ENCODE measurements at places on chromosomes 7 and 10. TPM values are rescaled to one million over a fixed set of nuclear protein-coding genes. Genes with fewer than 3 reads are reported as not detected.

- no peak for DNase-seq
- no peaks in the 10 kb centered on the region for H3K4me1 ChIP-seq
- no peak overlapping the region for H3K27ac ChIP-seq
- H3K4me3 ChIP-seq: no peak overlapping the region
These were observed 28.2 kb upstream of the MPP7 start for GRCh38 chr10:28331066-28331465.

DNA sequence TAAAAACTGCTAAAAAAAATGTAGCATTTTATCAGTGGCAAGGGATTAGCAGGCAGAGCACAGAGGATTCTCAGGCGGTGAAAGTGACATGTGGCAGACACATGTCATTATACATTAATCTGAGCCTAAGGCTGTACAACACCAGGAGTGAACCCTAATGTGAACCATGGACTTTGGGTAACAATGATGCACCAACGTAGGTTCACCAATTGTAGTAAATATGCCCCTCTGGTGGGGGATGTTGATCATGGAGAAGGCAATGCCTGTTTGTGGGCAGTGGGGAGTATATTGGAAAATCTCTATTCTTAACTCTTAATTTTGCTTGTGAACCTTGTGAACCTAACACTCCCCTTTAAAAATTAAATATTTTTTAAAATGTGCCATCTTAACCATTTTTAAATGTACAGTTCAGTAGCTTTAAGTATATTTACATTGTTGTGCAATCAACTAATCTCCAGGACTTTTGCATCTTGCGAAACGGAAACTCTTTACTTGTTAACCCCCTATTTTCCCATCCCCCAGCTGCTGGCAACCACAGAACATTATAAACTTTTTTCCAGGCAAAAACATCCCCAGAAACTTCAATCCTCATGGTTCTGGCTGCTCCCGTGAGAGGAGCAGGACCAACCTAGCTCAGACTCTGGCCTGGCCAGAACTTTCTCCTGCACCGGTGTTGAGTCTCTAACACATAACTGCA is 29.9 kb downstream of the LRRC20 start:
- H3K4me1 ChIP-seq: peaks cover 29% of the 10 kb centered on the region
- H3K27me3 ChIP-seq: no peaks in the 10 kb centered on the region
- peak overlapping the region; percentile 84 for H3K27ac ChIP-seq
- no peaks in the 10 kb centered on the region for H3K36me3 ChIP-seq
- H3K4me3 ChIP-seq: no peak overlapping the region
- no peak for DNase-seq

PAXIP1 gene
- 6.2 TPM for total RNA-seq

DNA sequence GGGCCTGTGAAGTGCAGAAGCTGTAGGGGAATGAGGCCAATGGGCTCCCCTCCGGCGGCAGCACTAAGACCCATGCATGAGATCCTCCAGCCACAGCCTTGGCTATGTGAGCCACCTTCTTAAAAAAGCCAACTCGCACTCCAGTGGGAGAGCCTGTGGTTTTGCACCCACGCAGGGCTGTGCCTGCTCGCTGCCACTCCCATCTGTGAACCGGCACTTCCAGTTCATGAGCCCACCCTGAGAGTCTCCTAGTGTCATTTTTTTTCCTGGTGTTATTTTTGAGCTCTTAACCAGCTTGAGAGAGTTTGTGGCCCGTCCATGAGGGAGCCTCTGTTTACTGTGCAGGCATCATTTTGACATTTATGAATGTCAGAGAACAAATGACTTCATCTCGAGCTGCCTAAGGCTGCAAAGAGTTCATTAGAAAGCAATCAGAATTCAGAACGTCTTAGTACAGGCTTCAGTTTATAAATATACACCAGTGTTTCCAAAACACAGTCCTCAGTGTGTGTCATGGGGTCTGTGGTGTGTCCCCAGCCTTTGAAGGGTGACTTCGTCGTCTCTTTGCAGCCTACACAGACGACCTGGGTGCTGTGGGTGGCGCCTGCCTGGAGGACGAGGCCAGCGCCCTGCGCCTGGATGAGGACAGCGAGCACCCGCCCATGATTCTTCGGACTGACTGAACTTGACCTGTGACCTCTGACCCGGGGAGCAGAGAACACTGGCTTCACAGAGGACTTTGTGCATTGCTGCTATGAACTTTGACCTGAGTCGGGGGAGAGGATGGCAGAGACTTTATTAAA is 40.4 kb downstream of the WIPI2 start:
- no peak overlapping the region for H3K27ac ChIP-seq
- no peaks in the 10 kb centered on the region for H3K27me3 ChIP-seq
- H3K36me3 ChIP-seq: no peaks in the 10 kb centered on the region
- no peaks in the 10 kb centered on the region for H3K4me1 ChIP-seq

DNA sequence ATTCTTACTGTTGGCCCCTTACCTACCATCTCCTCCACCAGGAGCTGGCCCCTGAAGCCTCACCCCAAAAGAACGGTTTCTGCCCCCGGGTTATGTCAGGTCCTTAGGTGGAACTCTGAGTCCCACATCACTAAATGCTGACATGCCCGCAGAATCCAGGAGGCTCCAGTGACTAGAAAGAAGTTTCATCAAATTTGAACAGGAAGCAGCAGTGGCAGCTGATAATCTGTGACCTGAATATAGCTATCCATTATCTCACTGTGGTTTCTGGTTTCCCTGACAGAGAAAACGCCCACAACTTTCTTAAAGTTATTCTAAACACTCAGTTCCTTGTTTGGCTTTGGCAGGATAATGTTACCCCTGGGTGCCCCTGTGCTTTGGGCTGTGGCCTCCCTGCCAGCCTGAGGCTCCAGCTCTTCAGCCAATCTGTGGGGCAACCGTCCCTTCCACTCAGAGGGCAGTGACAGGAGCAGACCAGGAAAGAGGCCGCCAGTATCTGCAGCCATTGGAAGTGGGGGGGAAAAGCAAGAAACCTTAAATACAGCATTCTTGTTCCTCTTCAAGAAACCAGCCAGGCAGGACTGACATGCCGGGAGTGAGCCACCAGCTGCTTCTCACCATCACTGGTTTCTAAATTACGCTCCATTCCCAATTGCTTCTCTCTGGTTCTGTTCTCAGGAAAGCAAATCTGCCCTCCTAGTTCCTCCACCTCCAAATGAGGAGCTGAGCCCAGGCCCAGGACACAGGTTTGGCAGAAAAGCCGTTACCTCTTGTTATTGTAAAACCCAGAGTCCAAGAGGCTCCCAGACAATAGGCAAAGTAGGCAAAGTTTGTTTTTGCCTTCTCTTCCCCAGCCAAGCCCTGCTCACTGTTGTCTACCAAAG is 41.2 kb upstream of the VCL start:
- H3K27ac ChIP-seq: peak overlapping the region; percentile 11
- H3K4me3 ChIP-seq: no peak overlapping the region
- no peaks in the 10 kb centered on the region for H3K4me1 ChIP-seq
- no peaks in the 10 kb centered on the region for H3K36me3 ChIP-seq
- no peaks in the 10 kb centered on the region for H3K27me3 ChIP-seq
- DNase-seq: no peak

ITGB8 gene
- 0.53 TPM for total RNA-seq

- H3K27me3 ChIP-seq: no peaks in the 10 kb centered on the region
- H3K36me3 ChIP-seq: no peaks in the 10 kb centered on the region
- DNase-seq: no peak
- H3K27ac ChIP-seq: no peak overlapping the region
These were observed 185.2 kb downstream of the DKK1 start for GRCh38 chr10:52499281-52499680.

RBM20 gene
- 0.05 TPM for total RNA-seq

DNA sequence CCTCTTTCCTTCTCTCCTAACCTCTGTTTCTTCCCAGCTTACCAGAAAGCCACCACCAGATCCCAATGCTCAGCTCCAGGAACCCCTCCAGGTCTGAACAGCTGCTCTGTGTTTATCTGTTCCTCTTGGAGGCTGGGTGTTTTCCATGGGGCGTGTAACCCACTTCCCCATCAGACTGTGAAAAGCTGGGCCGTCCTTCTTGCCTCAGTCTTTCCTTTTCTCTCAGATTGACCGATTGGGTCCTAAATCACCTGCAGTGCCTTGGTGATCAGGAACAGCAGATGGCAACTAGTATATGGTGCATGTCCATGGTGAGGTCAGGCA is 4.8 kb downstream of the SH3PXD2A start:
- H3K36me3 ChIP-seq: no peaks in the 10 kb centered on the region
- H3K4me3 ChIP-seq: no peak overlapping the region
- no peaks in the 10 kb centered on the region for H3K27me3 ChIP-seq
- no peaks in the 10 kb centered on the region for H3K4me1 ChIP-seq
- DNase-seq: no peak

DNA sequence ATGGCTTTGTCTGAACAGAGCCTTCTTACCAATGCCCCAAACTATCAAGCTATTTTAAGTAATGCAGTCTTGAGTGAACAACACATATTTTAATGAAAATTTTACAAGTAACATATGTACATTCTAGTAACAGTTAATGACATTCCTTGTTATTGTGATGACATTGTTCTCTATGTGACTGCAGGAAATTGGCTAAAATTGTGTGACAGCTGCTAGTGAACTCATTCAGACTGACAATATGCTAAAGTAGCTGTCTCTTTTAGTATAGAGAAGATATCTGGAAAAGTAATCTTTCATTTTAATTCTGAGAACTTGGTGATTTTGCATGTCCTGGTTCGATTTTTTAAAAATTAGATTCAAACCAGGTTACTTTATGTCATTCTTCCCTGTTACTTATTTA is 259.8 kb upstream of the MAGI2 start:
- H3K4me1 ChIP-seq: no peaks in the 10 kb centered on the region
- no peaks in the 10 kb centered on the region for H3K36me3 ChIP-seq
- no peak overlapping the region for H3K4me3 ChIP-seq

GRCh38 chr7:17436126-17436525 is 137.7 kb downstream of the AHR start:
- no peak for DNase-seq
- H3K27me3 ChIP-seq: no peaks in the 10 kb centered on the region
- H3K4me1 ChIP-seq: no peaks in the 10 kb centered on the region

PDE6C gene
- total RNA-seq: not detected

ZNF479 gene
- total RNA-seq: not detected

GRCh38 chr7:44279286-44279685 is 46.1 kb downstream of the CAMK2B start:
- H3K4me3 ChIP-seq: no peak overlapping the region
- H3K27ac ChIP-seq: no peak overlapping the region
- H3K4me1 ChIP-seq: no peaks in the 10 kb centered on the region
- DNase-seq: peak; percentile 3

DNA sequence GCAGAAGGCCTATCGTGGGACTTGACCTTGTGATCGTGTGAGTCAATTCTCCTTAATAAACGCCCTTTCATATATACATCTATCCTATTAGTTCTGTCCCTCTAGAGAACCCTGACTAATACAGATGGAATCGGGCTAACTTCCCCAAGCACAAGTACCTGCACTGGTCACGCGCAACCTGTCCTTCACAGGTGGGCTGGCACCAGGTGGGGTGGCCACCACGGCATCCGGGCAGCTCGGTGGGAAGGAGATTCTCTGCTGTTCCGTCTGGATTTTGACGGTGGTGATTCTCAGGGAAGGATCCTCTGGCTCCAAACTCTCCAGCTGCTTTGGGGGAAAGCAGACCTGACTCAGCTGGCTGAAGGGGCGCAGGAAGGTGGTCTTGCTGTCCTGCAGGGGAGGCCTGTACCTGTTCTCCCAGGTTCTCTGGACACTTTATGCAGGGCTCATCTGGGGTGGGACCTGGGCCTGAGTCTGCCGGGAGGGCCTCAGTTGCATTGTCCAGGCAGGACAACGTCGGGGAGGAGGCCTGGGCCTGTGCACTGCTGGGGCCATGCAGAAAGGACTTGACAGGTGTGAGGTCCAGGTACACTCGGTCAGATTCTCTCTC is 61.1 kb downstream of the VWA2 start:
- DNase-seq: no peak
- no peaks in the 10 kb centered on the region for H3K4me1 ChIP-seq
- H3K4me3 ChIP-seq: no peak overlapping the region
- no peaks in the 10 kb centered on the region for H3K36me3 ChIP-seq
- no peak overlapping the region for H3K27ac ChIP-seq

TYW1B gene
- 1.4 TPM for total RNA-seq

- no peaks in the 10 kb centered on the region for H3K27me3 ChIP-seq
- H3K36me3 ChIP-seq: no peaks in the 10 kb centered on the region
- no peaks in the 10 kb centered on the region for H3K4me1 ChIP-seq
- H3K27ac ChIP-seq: no peak overlapping the region
- DNase-seq: no peak
These were observed 52.0 kb upstream of the KCTD7 start for GRCh38 chr7:66576646-66577045.

GRCh38 chr10:84329986-84330651 is 1.7 kb downstream of the CCSER2 start:
- no peak overlapping the region for H3K27ac ChIP-seq
- no peak for DNase-seq
- no peaks in the 10 kb centered on the region for H3K36me3 ChIP-seq
- H3K4me1 ChIP-seq: no peaks in the 10 kb centered on the region
- H3K4me3 ChIP-seq: no peak overlapping the region

DNA sequence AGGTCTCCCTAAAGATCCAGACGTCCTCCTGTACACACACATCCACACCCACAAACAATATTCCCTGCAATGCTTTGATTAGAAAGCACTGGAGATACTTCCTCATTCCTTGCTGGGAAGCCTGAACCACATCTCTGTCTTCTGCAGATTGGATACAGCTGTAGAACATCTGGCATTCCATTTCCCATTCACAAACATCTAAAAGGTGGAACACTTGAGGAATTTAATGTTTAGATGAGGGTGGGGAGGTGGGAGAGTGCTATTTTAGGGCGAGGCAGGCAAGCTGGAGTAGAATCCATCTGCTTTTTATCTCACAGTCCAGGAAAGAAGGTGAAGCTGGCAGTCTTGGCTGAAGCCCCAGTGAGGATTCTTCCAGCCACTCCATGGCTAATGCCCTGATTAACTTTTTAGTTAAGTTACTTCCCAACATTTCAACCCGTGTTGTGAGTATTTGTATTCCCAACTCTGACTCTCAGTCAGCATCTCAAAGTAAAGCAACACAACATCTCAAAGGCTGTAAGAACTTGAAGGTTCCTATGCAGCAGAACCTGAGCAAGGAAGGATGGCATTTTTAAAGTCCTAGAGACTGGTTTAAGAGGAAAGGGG is 46.1 kb downstream of the CYTH3 start:
- no peaks in the 10 kb centered on the region for H3K36me3 ChIP-seq
- H3K27me3 ChIP-seq: no peaks in the 10 kb centered on the region
- H3K4me3 ChIP-seq: no peak overlapping the region
- H3K4me1 ChIP-seq: no peaks in the 10 kb centered on the region
- no peak for DNase-seq

AS3MT gene
- total RNA-seq: 13.9 TPM

- H3K36me3 ChIP-seq: no peaks in the 10 kb centered on the region
- no peak overlapping the region for H3K4me3 ChIP-seq
- H3K27ac ChIP-seq: no peak overlapping the region
- H3K4me1 ChIP-seq: no peaks in the 10 kb centered on the region
- DNase-seq: no peak
- H3K27me3 ChIP-seq: no peaks in the 10 kb centered on the region
These were observed 81.2 kb downstream of the RAMP3 start for GRCh38 chr7:45238806-45239205.

STN1 gene
- 6.5 TPM for total RNA-seq

GRM8 gene
- 1.1 TPM for total RNA-seq

- no peaks in the 10 kb centered on the region for H3K4me1 ChIP-seq
- no peak for DNase-seq
- no peak overlapping the region for H3K4me3 ChIP-seq
- H3K27ac ChIP-seq: no peak overlapping the region
These were observed 145.4 kb downstream of the KIF20B start for GRCh38 chr10:89846786-89847185.

PFKP gene
- 24.1 TPM for total RNA-seq
